Endothelial cell of umbilical vein (primary cell): ENCODE measurements at places on chromosomes 5 and 9. TPM values are rescaled to one million over a fixed set of nuclear protein-coding genes. Genes with fewer than 3 reads are reported as not detected.

CAAP1 gene
- polyA plus RNA-seq = 5.1 and 5.3 TPM in 2 replicates

CDC25C gene
- polyA plus RNA-seq = 5.5 and 8.1 TPM in 2 replicates

SPINK5 gene
- polyA plus RNA-seq = 0.06 and 0.12 TPM in 2 replicates

RETREG1 gene
- polyA plus RNA-seq = 0.13 TPM in 1 of 2 replicates, not detected in the other
